ENCODE measurements at places on chromosomes 16 and 17. TPM values are rescaled to one million over a fixed set of nuclear protein-coding genes. Genes with fewer than 3 reads are reported as not detected.

Gene SLC5A10
- 0.05 TPM for total RNA-seq

Gene TSPAN10
- 0.47 TPM for total RNA-seq

Gene MILR1
- 8.8 TPM for total RNA-seq

Gene IGF2BP1
- 10.9 TPM for total RNA-seq

Gene RNF222
- not detected for total RNA-seq

Gene NUBP1
- 28.0 TPM for total RNA-seq

Gene CNGB1
- total RNA-seq = 0.19 TPM

Gene ZNF174
- 9.0 TPM for total RNA-seq

Gene OR1A1
- total RNA-seq = not detected
